ENCODE measurements at places on chromosomes 4 and X.

DNA sequence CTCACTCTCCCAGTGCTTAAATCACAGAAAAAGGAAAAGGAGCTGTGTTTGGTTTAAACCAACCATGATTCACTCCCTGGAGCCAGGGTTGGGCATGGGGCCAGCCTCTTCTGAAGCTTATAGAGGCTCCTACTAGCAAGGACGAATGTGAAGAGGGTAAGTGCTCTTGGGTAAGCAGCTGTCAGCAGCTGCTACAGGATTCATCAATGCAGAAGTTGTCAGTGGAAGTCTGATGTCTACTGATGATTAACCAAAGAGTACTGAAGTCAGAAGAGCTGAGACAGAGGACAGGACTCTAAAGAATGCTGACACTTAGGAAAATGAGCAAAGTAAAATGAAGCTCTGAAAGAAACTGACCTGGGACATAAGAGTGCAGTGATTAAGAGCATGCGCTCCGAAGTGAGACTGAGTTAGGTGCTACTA is 32.7 kb upstream of the JADE1 start:
- DNase-seq: no peak

DNA sequence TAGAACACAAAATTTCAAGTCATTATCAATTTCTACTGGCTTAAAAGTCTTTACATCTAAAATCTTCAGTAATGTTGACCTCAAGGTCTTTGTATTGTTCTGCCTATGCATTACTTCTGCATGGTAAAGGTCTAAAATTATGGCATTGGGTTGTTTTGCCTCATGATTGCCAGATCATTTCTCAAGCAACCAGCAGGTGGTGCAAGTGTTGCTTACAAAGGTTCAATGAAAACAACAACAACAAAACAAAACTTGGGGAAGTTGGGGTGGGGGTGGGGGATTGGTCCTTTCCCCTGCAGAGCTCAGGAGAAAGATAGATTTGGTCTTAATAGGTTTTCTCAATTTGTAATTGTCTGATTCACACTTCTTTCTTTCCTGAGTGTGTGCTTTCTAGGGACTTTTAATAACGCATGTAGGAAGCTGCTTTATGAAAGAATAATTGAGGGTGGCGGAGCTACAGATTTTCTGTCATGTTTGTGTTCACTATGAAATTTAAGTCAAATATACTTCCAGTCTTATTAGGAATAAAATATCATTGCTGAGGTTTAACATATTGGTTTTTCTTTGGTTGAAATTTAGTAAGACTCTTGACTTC is 145.1 kb downstream of the COL4A5 start:
- no peak for DNase-seq

DNA sequence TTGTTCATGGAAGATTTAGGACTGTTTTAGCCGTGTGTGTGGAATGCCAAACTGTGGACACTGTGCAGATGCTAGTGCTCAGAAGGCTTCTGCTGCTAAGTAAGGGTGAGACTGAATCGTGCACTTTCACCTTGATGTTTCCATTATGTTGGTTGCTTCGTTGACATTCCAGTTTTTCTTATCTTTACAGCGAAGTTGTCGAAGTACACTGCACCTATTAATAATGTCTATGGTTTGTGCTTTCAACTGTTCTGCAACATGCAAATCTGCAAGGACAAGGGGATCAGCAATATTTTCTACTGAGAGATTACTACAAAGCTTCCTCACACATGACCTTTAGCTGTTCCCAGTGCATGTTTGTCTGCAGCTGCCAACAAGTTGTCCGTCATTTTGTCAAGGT is 67.7 kb downstream of the UGT2A3 start:
- DNase-seq: no peak

GRCh38 chrX:136019226-136019625 is 34.0 kb downstream of the SLC9A6 start:
- DNase-seq: no peak

GRCh38 chrX:2371026-2371711 is 129.6 kb downstream of the DHRSX start:
- DNase-seq: no peak

- DNase-seq: no peak
Measured at GRCh38 chr4:2797545-2798305, 4.8 kb downstream of the SH3BP2 start.

DNA sequence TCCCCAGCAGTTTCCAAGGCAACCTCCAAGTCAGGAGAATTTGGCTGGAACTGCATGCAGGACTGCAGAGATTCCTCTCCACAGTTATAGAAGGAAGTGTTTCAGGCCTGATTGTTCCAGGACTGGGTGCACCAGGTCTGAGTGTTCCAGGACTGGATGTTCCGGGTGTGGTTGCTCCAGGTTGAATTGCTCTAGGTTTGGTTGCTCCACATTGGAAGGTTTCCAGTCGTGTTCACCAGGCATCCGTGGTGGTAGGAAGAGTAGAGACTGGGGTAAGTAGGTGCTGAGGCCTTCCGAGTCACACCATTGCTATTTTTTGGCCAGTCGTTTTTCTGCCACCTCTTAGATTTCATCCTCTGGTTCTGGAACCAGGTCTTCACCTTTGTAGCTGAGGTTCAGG is 105.4 kb downstream of the MSN start:
- DNase-seq: no peak

DNA sequence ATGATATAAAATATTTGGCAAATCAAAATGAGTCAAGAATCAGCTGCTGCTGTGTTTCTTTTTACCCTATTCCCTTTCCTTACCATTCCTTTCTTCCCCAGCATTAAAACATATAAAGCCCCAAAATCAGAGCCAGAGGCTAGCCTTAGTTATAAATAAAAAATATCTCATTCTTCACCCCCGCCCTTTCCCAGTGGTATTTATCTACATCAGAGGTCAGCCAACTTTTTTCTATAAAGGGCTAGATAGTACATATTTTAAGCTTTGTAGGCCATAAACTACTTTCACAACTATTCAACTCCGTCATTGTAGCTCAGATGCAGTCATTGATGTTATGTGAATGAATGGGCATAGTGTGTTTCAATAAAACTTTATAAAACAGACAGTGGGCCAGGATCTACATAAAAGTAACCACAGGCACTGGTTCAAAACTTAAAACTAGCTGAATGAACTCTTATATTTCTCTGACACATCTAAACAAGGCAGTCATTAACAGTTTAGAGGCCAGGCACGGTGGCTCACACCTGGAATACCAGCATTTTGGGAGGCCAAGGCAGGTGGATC is 30.5 kb upstream of the TCEANC start:
- DNase-seq: no peak

DNA sequence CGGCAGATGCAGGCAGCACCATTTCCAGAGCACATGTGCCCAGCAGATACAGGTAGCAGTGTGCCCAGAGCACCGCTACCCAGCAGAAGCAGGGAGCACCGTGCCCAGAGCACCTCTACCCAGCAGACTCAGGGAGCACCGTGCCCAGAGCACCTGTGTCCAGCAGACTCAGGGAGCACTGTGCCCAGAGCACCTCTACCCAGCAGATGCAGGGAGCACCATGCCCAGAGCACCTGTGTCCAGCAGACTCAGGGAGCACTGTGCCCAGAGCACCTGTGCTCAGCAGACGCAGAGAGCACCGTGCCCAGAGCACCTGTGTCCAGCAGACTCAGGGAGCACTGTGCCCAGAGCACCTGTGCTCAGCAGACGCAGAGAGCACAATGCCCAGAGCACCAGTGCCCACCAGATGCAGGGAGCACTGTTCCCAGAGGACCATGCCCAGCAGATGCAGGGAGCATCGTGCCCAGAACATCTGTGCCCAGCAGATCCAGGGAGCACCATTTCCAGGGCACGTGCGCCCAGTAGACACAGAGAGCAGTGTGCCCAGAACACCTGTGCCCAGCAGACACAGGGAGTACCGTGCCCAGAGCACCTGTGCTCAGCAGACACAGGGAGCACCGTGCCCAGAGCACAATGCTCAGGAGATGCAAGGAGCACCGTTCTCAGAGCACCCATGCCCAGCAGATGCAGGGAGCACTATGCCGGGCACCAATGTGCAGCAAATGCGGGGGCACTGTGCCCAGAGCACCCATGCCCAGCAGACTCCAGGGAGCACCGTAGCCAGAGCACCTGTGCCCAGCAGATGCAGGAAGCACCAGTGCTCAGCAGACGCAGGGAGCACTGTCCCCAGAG is 236.4 kb downstream of the DHRSX start:
- no peak for DNase-seq

DNA sequence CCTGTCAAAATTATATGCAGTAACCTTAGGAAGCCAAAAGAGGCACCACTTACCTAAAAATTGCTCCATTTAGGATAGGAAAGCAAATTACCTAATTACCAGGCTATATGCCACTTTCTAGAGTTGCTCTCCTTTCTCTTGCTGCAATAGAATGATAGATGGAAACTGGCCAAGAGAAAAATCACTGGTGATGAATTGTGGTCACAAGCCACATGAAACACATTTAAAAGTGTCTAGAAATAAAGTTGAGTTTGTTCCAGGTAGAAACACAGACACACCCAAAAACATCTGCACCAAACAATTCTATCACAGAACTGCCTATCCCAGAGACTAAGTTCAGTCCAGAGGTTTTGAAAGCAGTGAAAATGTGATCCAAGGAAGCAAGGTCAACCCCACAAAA is 337.7 kb downstream of the PCDH19 start:
- DNase-seq: no peak

GRCh38 chrX:275967-276580 is 5.1 kb upstream of the PLCXD1 start:
- DNase-seq: no peak

GRCh38 chr4:158527516-158527915 is 5.8 kb downstream of the RXFP1 start:
- no peak for DNase-seq

DNA sequence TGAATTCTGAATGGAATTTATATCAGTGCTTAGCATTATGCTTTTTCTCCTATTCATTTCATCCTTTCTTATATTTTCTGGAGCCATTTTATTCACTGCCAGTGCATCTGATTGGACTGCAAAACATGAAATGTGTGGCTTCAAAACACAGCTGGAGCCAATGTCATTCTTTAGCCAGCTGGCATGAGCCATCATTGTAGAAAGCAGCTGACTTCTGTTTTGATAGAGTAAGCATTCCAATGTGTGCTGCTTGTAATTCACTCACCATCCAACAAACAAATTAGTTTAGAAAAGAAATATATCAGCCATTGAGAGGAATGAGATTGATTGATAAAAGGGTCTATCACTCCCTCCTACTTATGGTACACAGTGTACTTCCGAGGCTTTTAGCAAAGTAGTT is 2616.0 kb downstream of the ARAP2 start:
- no peak for DNase-seq

DNA sequence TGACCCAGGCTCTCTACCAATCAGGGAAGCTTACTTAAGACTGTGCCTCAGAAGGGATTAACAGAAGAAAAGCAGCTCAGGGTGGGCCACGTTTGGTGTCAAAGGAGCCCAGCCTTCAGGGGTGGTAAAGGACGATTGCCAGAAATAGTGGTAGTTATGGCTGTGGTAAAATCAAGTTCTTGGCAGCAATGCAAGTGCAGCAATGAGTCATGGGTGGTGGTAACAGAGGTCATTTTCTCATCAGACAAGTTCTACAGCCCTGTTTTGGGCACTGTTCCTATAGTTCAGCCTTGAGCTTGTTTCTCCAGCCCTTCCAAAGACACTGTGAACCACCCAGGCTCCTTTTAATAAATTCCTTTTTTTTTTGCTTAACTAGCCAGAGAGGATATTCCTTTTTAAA is 120.3 kb downstream of the EFHC2 start:
- DNase-seq: no peak

- no peak for DNase-seq
Measured at GRCh38 chr4:16120720-16121119, 36.9 kb upstream of the PROM1 start.

GRCh38 chr4:180794333-180794732 is 1448.9 kb upstream of the TENM3 start:
- DNase-seq: no peak

DNA sequence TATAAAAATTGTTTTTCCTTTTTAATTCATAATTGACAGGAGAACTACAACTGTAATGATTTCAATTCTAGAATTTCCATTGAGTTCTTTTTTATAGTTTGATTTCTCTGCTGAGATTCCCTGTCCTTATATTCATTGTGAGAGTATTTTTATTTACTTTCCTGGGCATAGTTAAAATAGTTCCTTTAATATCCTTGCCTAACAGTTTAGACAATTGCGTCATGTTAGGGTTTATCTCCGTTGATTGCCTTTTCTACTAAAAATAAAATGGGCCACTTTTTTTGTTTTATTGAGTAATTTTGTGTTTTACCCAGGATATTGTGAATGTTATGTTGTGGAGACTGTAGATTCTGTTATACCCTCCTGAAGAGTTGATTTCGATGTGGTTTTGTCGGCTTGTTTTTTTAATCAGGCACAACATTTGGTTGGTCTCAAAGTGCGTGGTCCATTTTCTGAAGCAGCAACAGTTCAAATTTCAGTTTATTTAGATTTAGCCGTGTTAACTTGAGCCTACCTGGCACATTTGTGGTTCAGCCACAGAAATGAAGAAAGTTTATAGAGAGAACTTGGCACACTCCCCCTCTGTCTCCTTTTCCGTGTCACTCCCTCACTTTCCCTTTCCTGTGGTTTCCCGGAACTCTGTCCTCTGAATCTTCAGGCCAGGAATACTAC is 16.0 kb upstream of the PRRG1 start:
- DNase-seq: no peak

DNA sequence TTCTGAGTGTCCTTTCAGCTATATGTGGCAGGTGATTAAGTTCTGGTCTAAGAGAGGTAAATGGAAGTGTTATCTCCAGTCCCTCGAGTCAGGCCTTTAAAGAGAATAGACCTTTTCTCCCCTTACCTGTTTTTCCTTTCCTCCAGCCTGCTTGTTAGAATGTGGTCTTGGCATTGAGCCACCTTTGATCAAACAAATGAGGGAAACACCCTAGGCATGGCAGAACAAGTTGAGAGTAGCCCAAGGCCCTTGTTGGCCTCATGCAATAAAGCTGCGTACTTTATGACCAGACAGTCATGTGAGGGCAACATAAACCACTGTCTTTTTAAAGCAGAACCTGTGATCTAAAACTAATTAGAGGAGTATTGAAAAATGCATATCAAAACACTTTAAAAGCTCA is 13.2 kb upstream of the IL13RA2 start:
- DNase-seq: no peak

GRCh38 chr4:173528378-173529321 is 1.4 kb downstream of the HAND2 start:
- DNase-seq: no peak

DNA sequence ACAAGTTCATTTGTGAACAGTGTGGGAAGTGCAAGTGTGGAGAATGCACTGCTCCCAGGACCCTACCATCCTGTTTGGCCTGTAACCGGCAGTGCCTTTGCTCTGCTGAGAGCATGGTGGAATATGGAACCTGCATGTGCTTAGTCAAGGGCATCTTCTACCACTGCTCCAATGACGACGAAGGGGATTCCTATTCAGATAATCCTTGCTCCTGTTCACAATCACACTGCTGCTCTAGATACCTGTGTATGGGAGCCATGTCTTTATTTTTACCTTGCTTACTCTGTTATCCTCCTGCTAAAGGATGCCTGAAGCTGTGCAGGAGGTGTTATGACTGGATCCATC is 5.5 kb downstream of the SPRY1 start:
- DNase-seq: no peak

DNA sequence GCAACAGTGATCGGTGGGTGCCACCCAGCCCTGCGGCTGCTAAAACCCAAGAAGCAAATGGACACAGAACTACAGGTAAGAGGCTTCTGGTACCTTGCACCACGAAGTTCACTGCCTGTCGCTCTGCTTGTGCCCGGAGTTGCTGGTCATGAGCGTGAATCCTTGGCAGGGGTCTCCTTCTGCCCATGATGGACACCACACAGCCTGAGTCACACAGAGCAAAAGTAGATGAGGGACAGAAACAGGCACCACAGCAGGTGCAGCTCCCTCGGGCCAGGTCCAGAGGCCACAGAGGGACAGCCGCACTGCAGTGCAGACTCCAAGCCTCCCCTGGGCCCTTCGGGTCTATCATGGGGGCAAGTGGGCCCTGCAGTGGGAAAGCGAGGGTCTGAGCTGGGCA is 22.4 kb downstream of the NAT8L start:
- no peak for DNase-seq

Data from stimulated activated CD8-positive, alpha-beta memory T cell treated with anti-CD3 and anti-CD28 coated beads, Interleukin-2, amount 100 ng/mL, for 1 hour (primary cell).